Activated CD8-positive, alpha-beta memory T cell treated with anti-CD3 and anti-CD28 coated beads for 1 hour (primary cell): ENCODE measurements at places on chromosomes 13 and 19.
A peak's percentile ranks its signal among the peaks of the same experiment; 100 is the strongest.

DNA sequence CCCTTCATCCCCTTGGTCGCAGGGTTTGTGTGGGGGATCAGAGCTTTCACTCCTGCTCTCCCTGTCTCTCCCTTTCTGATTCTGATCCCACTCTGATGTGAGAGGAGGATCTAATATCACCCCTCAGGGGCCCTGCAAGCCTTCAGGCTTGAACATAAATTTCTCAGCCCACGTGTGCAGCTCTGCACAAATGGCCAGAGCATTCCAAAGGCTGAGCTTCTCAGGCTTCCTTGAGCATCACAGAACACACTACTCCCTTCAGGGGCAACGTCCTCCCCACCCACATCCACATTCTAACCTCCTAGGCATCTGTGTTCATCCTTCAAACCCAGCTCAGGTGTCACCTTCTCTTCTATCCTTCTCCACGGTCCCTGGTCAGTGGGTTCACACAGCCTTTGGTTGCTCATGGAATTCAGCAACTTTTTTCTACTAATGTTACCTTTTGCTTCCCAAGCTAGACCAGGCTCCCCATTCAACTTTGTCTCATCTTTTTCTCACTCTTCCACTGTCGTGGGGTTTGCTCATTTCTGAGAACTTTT lies 24.4 kb upstream of the DOCK9 start:
- DNase-seq = no peak

DNA sequence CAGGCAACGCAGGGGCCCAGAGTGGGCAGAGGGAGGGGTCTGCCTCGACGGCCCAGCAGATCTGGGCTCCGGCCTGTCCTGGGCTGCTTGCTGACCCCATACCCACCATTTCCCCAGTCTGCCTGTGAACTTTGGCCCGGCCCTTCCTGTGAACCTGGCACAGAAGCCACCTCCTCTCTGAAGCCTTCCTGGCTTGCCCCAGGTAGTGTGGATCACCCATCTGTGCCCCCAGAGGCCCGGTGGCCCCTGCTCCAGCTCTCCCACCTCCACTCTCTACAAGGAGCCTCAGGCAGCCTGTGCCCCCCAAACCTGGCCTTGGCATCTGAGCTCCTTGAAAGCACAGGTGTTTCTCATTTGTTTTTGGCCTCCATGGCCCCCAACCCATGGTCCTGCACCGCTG lies 15.7 kb downstream of the PLEKHF1 start:
- DNase-seq = no peak

GRCh38 chr19:12668932-12669269 lies 2.3 kb downstream of the WDR83 start:
- DNase-seq = peak; percentile 44

DNA sequence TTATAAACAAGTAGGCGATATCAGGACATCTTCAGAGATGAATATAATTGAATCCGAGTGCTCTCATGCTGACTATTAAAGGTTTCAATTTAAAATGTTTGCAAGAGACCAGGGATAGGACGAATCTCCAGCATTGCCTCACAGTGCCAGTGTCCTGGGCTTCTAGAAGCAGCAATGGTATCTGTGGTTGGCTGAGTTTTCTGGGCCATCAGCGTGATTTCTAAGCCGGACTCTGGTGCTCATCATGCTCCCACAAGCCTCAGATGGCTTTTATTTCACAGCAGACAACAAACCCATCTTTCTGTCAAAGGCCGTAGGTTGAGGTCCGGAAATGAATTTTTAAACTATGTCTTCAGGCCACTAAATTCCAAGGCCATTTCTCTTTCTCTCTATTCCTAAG lies 187.7 kb downstream of the FOXO1 start:
- no peak for DNase-seq

DNA sequence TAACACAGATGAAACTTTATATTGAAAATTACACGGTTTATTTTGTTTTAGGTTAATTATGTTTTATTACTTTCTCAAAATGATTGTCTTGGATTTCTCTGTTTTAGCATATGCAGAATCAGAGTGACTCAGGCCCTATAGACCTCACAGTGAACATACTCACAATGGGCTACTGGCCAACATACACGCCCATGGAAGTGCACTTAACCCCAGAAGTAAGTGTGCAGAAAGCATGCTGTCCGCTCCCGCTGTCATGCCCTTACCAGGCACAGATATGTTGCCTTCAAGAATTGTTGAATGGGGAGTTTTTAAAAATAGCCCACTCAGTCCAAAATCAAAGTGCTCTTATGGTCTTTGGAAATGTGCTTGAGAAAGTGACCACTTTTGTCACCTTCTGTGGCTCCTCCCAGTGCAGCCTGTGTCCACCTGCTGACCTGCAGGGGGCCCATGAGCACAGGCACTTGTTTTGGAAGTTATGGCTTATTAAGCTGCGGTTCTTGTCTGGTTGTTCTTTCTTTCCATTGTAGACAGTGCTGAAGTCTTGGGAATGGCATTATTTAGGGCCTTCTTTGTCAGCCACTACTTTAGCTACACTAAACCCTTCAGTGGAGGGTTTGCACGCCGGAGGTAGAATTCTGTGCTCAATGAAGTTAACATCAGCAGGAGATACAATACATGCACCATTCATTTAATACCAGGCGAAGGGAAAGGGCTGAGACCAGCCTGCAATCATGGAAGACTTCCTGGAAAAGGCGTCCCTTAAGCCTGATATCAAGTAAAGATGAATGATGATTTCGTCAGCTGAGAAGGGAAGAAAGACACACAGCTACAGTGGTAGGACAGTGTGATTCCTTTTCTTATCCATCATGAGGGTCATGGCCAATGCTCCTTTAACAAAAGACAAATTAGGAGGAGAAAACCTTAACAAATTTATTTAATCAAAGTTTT lies 36.7 kb downstream of the CUL4A start:
- DNase-seq = no peak
